ENCODE measurements at places on chromosomes 3 and 15. TPM values are rescaled to one million over a fixed set of nuclear protein-coding genes. Genes with fewer than 3 reads are reported as not detected.
A peak's percentile ranks its signal among the peaks of the same experiment; 100 is the strongest.

ANKRD63 gene
- total RNA-seq = not detected

CKMT1B gene
- total RNA-seq = 1.8 TPM

PDZRN3 gene
- 8.2 TPM for total RNA-seq

- no peak for DNase-seq
Observed at GRCh38 chr15:62610265-62610869, 432.2 kb upstream of the TPM1 start.

GRCh38 chr15:70023769-70024491 is 73.8 kb downstream of the TLE3 start:
- DNase-seq = no peak

- DNase-seq = no peak
Observed at GRCh38 chr3:71849681-71850080, 64.7 kb upstream of the PROK2 start.

GRCh38 chr15:47794252-47794914 is 77.1 kb downstream of the SEMA6D start:
- DNase-seq = no peak

DNA sequence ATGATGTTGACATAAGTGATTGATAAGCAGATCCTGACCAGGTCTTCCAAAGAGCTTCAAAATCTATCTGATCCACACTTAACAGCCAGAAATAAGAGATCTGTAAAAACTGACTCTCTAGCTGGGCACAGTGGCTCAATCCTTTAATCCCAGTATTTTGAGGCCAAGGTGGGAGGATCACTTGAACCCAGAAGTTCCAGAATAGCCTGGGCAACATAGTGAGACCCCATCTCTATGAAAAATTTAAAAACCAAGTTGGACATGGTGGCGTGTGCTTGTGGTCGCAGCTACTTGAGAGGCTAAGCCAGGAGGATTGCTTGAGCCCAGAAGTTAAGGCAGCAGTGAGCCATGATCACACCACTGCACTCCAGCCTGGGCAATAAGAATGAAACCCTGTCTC is 43.6 kb downstream of the PIGB start:
- no peak for DNase-seq

DNA sequence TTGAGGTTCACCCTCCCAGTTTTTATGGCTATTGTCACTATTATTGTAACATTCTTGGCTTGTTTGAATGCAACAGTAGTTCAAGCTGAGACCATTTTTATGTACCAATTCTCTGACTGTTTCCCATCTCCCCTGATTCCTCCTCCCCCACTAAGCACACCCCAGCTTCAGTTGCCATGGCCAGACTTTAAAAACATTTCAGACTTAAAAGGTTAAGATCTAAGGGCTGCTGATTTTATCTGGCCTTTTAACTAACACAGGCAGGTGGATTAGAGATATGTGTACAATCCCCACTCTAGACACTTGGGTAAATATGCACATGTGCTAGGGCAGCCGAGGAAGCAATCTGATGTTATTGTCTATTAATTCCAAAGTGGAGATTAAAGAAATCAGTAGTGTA is 386.3 kb upstream of the NR2F2 start:
- DNase-seq = no peak

GRCh38 chr3:9398700-9399336 is 1.4 kb downstream of the SETD5 start:
- DNase-seq = no peak

- DNase-seq = no peak
Observed at GRCh38 chr3:142022381-142022780, 127.0 kb downstream of the TFDP2 start.

GRCh38 chr3:159620281-159620680 is 368.4 kb upstream of the IL12A start:
- DNase-seq = no peak

- no peak for DNase-seq
Observed at GRCh38 chr15:68543165-68544008, 35.4 kb upstream of the CORO2B start.

DNA sequence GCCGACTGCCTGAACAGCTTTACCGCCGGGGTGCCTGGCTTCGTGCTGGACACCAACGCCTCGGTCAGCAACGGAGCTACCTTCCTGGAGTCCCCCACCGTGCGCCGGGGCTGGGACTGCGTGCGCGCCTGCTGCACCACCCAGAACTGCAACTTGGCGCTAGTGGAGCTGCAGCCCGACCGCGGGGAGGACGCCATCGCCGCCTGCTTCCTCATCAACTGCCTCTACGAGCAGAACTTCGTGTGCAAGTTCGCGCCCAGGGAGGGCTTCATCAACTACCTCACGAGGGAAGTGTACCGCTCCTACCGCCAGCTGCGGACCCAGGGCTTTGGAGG is 815 bp downstream of the SPINT1 start:
- DNase-seq = peak; percentile 85

GRCh38 chr15:60179786-60180391 is 175.8 kb downstream of the FOXB1 start:
- no peak for DNase-seq
